Left renal cortex interstitium (tissue), 4 donors: ENCODE measurements at places on chromosomes 5 and 9. TPM values are rescaled to one million over a fixed set of nuclear protein-coding genes. Genes with fewer than 3 reads are reported as not detected.

The PTGES gene
- polyA plus RNA-seq = 5.2 TPM

The LCN15 gene
- polyA plus RNA-seq = 0.07 TPM

- no peak for DNase-seq
Measured at GRCh38 chr5:139569270-139569955, 8.3 kb downstream of the UBE2D2 start.

- no peak for DNase-seq
Measured at GRCh38 chr9:128895556-128895955, 13.6 kb downstream of the LRRC8A start.

DNA sequence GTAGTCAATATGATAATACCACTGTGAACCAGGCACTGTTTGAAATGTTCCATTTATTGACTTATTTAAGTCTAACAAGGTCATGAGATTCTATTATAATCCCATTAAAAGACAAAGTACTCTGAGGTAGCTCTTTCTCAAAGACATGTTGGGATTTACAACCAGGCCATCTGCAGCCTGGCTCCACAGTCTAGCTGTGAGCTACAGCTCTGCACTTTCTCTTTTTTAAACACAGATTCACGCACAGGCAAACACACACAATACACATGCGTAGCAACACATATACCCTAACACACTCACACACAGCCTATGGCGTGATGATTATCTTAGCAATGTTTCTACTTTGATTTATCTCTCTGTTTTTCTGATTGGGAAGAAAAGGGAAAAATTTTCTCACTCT, 174.3 kb downstream of the PRR16 start:
- no peak for DNase-seq

The SYK gene
- 32.3 TPM for polyA plus RNA-seq
